ENCODE measurements at places on chromosomes 7 and 10.

DNA sequence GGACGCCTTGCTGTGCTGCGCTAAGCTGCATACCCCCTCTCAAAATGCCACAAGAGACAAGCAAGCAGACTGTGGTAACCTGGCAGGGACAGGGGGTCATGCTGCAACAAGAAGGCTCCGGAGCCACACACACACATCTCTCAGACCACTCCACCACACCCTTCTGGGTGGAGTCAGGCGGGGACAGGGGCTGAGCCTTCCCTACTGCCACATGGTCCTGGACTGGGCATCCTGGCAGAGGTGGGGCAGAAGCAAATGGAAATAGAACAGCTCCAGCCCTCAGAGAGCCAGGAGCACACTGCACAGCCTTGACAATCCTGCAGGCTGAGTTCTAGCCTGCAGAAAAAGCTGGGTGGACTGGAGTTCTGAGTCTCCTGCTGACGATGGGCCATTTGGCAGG lies 28.4 kb upstream of the NPFFR1 start:
- DNase-seq: no peak

DNA sequence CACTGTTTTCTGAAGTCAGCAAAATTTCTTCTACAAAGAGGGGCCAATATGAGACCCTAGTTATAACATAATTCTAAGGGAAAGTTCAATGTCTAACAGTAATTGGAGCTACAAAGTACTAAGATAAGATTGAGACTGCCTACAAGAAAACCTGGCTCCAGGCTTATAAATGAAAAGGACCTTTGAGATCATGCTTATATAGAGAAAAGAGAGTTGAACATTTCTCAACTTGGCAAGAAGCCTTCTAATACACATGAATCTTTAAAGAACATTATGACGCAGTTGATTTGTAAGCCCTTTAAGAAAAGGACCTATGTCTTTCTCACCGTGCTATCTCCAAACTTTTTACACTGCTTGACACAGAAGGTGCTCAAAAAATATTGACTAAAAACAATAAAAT lies 87.9 kb downstream of the TPK1 start:
- no peak for DNase-seq

DNA sequence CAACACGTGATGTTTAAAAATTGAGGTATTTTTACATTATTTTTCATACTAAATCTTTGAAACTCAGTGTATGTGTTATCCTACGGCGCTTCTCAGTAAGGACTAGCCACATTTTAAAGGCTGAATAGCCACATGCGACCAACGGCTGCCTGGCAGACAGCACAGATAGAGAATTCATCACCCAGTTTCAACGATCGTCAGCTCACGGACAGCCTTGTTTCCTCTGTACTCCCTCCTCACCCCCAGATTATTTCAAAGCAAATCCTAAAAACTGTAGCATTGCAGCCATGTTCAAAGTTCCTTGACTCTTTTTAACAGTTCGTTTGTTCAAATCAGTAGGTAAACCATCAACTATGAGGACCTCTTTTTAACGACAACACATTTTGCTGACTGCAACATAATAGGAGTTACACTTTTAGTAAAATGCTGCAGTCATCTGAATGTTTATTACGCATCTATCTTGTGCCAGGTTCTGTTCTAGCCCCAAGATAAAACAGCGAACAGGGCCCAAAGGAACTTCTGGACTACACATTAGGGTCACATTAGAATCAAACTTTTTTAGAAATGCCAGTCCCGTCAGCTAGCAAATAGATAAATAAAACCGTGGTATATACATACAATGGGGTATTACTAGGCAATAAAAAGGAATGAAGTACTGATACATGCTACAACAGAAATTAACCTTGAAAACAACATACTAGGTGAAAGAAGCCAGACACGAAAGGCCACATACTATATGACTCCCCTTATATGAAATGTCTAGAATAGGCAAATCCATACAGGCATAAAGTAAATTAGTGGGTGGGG lies 5.7 kb downstream of the OSBPL3 start:
- no peak for DNase-seq

GRCh38 chr7:85322252-85322651 lies 135.4 kb upstream of the SEMA3D start:
- DNase-seq: no peak

GRCh38 chr10:6008497-6009142 lies 31.3 kb upstream of the IL15RA start:
- no peak for DNase-seq

DNA sequence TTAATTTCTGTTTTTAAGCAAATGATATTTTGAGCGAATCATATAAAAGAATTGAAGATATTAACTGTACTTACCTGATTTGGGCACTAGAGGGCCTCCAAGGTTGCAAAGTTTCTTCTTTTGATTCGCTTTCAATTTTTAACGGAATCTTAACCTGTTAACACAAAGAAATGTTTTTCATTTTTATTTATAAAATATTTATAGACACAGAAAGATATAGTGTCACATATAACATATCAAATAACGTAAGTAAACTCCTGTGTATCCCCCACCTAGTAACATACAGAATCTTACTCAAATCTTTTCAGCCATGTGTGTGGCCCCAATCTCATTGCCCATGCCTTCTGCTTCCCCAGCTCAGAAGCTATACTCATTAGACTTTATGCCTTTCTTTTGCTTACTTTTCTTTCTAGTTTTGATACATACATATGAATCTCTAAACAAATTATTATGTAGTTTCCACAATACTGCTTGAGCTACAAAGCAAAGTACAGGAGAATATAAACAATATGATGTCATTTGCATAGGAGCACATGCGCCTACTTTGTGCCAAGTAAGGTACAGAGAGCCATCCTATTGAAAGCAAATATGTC lies 49.5 kb upstream of the ZPBP start:
- DNase-seq: no peak

- DNase-seq: no peak
Measured at GRCh38 chr7:151692721-151693120, 173.0 kb upstream of the RHEB start.

- peak; percentile 33 for DNase-seq
Measured at GRCh38 chr10:79995979-79996634, 47.2 kb upstream of the SFTPD start.

DNA sequence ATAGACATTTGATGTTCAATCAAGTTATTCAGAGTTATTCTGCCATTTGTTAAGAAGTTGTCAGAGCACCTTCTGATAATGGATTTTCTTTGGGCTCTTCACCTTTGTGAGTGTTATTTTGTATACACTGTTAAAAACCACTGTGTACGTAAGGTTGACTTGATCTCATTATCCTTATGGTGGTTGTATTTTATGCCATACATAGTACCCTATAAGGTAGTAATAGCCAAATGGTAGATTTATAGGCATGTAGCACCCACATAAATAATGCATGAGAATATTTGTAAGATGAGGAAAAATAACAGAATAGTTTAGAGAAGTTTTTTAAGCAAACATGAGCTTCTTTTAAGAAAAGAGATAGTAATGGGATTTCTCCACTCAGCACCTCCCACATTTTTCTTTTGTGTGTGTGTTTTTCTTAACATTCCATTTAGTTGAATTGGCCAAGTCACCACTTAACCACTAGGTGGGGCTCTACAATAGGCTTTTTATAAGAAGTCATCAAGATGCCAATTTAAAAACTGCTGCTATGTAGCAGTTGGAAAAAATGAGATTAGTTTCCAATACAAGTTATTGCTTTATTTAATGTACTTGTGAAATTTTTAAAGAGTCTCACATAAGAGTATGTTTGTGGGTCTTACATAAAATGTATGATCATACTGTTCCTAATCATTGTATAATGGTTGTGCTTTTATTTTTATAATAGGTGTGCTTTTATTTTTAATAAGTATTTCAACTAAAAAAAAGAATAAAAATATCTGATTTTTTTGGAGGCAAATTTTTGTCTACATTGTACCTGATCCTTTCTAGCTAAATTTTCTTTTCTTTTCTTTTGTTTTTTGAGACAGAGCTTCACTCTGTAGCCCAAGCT lies 41.1 kb upstream of the STMP1 start:
- peak; percentile 29 for DNase-seq

- no peak for DNase-seq
Measured at GRCh38 chr10:5658871-5659618, 7.3 kb downstream of the ASB13 start.

GRCh38 chr10:77289790-77290189 lies 347.8 kb downstream of the KCNMA1 start:
- no peak for DNase-seq

- DNase-seq: no peak
Measured at GRCh38 chr7:16502303-16502702, 24.3 kb upstream of the LRRC72 start.

DNA sequence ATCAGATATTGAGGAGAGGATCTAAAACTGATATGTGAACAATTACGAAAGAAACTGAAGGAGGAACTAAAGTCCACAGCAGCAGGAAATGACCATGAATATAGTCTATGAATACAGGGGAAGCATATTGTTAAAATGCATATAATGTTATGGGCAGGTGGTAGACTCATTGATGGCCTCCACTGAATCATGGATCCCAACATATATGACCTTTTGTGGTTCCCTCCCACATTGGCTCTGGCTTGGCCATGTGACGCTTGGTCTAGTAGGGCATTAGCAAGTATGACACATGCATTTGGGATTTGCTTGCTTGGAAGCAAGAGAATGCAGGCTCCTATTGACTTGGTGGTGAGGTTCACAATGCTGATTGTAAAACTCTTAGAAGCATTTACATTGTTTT lies 55.2 kb upstream of the RAB18 start:
- no peak for DNase-seq

DNA sequence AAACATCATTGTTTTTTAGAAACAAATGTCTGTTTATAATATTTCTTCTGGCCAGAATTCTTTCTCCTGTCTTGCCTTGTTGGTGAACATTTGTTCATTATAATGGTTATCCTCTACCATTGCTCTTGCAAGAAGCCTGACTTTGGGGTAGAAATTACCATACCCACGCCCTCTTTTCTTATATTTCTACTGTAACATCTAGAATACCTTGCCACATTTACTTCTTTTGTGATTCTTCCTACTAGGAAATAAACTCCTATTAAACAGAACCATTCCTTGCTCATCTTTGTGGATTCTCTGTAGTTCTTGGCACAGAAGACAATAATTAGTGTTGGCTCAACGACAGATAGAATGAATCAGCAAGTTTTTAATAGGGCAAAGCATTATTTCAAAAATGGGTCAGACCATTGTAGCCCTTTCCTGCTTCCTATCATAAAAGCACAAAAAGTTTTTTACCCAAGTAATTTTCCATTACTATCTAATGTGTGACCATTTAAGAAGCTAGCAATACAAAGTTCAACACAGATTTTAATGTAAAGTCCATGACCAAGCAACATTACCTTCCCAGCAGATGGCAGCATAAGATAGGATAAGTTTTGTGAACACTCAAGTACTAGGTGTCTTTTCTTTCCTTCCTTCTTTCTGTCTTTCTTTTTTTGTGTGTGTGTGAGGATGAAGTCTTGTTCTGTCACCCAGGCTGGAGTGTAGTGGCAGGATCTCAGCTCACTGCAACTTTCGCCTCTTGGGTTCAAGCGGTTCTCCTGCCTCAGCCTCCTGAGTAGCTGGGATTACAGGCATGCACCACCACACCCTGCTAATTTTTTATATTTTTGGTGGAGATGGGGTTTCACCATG lies 270.4 kb downstream of the HGF start:
- peak; percentile 59 for DNase-seq

DNA sequence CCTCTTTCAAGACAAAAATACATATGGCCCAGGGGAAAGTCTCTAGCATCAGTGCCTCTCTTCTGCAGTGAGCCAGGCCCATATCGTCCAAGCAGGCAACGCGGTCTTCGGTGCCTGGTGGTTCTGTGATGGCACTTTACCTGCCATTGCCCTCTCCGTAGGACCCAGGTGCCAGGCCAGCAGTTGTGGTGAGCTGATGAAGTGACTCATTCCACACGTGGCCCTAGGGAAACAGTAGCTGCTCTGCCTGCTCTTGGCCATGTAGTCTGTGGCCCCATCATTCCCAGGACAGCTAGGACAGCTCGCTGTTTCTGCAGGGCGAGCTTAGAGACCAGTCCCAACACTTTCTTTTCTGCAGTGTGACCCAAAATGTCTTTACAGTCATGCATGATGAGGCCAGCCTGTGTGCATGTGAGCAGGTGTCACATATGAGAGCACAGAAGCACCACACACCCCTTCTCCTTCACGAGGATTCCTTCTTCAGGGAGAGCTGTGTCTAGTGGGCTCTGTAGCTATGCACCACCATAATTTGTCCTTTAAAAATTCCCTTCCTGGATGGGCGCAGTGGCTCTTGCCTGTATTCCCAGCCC lies 39.0 kb downstream of the SVIL start:
- DNase-seq: no peak

- DNase-seq: no peak
Measured at GRCh38 chr7:134315679-134316538, 821 bp downstream of the SLC35B4 start.

GRCh38 chr10:122249303-122249850 lies 21.7 kb upstream of the BTBD16 start:
- no peak for DNase-seq

DNA sequence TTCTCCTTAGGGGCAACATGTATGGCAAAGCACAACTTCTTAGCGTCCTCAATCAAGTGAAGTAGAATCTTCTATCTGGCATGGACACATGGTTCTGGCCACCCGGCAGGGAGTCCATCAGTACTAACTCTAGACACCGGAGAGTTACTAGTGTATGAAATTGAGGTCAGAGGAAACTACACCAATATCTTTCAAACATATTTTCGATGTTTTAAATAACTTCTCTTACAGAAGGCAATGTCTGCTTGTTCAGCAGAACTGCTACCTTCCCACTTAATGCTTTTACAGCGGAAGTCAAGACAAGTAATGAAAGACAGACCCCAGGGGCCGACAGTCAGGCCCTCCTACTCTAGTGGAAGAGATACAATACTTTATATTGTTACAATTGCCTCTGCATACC lies 89.9 kb downstream of the RNF216 start:
- DNase-seq: no peak

- DNase-seq: no peak
Measured at GRCh38 chr7:147415991-147416390, 1174.6 kb upstream of the C7orf33 start.

GRCh38 chr7:128017862-128018845 lies 13.1 kb downstream of the LRRC4 start:
- DNase-seq: no peak

GRCh38 chr7:20019757-20020432 lies 197.3 kb downstream of the MACC1 start:
- no peak for DNase-seq
